Activated T-cell treated with anti-CD3 and anti-CD28 coated beads for 48 hours (primary cell): ENCODE measurements at places on chromosomes 7 and 10.

GRCh38 chr7:30682212-30683083 is at the start of gene CRHR2:
Gene CRHR2, minus strand, starts transcription at chr7:30682456. Its CDS starts 176 bp downstream, at chr7:30682280.
- DNase-seq = peak; percentile 30

- DNase-seq = no peak
Measured at GRCh38 chr10:117300671-117301070, 59.8 kb downstream of the SLC18A2 start.

DNA sequence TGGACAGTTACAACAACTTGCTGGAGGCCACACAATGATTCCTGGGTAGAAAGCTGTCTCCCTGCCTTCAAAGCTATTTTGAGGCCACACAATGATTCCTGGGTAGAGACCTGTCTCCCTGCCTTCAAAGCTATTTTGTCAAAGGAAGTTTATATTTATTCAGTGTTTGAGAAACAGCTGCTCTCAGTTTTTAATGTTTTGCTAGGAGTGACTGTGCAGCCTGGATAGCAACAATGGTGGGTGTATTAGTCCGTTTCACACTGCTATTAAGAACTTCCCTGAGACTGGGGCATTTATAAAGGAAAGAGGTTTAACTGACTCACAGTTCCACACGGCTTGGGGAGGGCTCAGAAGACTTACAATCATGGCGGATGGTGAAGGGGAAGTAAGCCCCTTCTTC is 3.9 kb upstream of the SGPL1 start:
- no peak for DNase-seq

DNA sequence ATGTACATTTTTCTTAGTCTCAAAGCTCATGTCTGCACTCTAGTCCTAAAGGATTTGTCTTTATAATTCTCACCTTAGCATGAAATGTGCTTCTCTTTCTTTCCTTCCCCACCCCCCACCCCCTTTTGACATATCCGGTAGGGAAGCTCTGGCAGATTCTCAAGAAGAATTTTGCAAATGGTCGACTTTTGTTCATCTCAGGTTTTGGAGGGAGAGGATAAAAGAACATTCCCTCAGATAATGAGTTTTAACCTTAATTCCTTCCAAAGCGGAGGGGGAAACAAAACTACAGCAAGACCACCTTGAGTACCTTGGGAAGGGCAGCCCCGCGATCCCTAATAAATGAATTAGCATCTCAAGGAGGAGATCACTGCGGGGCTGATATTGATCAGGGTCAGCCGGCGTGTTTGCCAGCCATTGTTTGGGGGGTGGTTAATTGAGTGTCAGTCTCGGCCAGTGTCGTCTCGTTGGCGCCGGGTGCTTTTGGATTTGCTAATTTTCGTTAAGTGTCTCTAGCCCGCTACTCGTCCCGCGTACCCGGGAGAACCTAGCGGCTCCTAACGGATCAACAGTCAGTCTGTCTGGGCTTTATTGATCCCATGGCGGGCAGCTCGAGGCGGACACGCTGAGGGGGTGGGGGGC is 874 bp upstream of the BAMBI start:
- DNase-seq = peak; percentile 14

- no peak for DNase-seq
Measured at GRCh38 chr10:44864051-44864450, 47.1 kb upstream of the TMEM72 start.
